ENCODE measurements at places on chromosomes 3 and 15. TPM values are rescaled to one million over a fixed set of nuclear protein-coding genes. Genes with fewer than 3 reads are reported as not detected.

Gene RNF123
- total RNA-seq, result 57.5 TPM

GRCh38 chr3:3665961-3666640, 133.1 kb upstream of the LRRN1 start:
- no peak for DNase-seq

- no peak for DNase-seq
Measured at GRCh38 chr3:41653571-41654239, 308.2 kb downstream of the ULK4 start.

DNA sequence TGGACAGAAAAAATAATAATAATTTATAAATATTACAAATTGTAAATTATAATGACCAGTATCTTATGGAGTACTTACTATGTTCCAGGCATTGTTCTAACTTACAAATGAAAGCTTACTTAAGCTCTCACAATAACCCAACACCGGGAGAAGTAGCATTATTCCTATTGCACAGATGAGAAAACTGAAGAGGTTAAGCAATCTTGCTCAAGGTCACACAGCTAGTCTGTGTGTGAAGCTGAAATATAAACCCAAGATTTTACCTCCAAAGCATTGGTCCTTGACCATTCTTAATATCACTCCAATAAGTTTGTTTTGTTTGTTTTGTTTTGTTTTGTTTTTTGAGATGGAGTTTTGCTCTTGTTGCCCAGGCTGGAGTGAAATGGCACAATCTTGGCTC, 43.1 kb downstream of the GBE1 start:
- no peak for DNase-seq

DNA sequence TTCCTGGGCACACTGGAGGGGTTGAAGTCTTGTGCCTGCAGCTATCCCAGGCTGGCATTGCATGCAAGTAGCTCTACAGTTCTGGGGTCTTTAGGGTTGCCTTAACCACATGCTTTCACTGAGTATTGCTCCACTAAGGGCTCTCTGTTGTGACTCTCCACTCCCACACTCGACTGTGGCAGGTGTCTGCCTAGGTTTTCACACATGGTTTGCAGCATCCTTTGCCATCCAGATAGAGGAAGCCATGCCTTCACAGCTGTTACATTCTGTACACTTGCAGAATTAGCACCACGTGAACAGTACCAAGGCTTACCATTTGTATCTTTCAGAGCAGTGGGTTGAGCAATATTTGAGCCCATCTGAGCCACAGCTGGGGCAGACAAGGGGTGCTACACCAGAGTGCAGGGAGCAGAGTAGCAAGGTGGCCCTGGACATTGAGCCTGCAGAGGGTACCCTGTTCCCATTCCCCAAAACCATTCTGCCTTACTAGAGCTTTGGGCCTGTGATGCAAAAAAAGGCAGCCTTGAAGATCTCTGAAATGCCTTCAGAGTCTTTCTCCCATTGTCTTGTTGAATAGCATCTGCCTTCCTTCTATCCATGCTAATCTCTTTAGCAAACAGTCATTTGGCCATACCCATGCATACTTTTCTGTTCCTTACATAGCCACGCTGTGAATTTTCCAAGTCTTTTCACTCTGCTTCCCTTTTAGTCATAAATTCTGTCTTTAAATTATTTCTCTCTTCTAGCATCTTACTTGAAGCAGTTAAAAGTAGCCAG, 95.2 kb upstream of the PLCL2 start:
- no peak for DNase-seq

DNA sequence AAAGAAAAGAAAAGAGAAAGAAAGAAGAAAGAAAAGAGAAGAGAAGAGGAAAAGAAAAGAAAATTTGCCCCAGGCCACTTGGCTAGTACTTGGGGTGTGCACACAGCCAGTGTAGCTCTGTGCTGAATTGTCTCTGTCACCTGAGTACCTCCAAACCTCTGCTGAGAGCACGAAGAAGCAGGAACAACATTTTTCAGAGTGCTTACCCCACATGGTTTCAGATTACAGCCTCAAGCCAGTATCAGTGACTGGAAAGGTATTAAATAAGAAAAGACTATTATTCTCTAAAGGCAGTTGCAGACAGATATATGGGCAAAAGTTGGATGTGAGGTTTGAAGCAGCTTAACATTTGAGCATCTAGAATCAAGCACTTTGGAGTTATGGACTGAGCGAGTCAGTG, 113.3 kb upstream of the PHLDB2 start:
- DNase-seq, result no peak

- DNase-seq, result no peak
Measured at GRCh38 chr3:182999767-183000166, 19.4 kb upstream of the DCUN1D1 start.

- DNase-seq, result no peak
Measured at GRCh38 chr3:184335291-184335660, 2.1 kb upstream of the FAM131A start.

Measured in mesothelial cell of epicardium (in vitro differentiated cells).